ENCODE measurements at places on chromosomes 2 and 18.

DNA sequence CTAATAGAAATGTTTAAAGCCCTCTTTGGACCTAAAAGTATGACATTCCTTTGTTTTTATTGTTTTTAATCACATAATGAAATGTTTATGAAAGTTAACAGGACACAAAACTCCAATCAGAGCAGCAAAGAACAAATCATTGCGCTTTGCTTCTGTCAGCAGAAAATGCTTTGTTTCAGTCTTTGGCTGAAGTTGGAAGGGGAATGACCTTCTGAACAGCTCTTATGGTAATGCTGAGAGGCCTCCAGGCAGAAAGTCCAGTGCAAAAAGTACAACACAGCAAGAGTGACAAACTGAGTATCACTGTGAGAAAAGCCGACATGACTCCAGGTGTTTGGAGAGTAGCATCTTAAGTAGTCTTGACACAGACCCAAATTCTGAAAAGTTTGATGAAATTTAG, 147.7 kb upstream of the SP5 start:
- DNase-seq = no peak

DNA sequence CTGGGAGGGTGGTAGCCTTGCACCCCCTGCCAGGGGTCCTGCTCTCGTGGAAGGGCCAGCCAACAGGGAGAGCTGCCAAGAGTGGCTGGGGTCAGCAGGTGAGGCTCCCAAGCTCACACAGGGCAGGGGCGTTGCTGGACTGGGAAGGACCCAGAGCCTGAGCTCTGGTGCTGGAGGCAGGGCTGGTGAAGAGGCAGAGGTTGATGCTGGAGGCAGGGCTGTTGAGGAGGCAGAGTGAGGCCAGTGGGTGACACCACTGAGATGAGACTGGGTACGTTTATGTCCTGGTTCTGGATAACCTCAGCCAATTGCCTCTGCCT, 7.0 kb downstream of the ADRA2B start:
- no peak for DNase-seq

GRCh38 chr2:99688699-99689098, 198.9 kb upstream of the REV1 start:
- DNase-seq = no peak

DNA sequence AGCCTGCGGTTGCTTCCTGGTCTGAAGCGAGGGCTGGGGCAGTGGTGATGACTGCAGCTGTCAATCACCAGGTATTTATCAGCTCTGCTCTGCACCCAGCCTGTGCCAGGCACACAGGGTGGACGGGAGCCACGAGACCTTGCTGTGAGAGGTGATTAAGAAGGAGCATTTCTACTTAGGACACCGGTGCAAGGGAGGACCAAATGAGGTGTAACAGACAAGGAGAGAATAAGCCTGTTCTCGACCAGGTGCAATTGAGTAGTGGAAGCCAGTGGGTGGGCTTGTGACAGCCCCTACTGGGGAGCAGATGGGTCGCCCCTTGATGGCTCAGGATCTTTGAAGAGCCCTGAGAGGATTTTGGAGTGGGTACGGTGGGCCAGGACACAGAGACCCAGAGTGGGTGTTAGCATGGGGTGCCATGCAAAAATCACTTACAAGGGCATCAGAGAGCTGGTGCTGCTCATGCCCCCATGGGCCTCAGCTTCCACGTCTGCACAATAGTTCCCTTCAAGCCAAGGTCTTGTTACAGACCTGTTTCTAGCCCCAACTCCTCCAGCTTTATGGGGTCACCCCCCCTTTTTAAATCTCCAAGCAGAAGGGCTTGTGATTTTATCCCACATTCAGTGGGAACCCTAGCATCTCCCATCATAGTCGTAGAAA, 24.6 kb downstream of the GPR55 start:
- DNase-seq = peak; percentile 13

DNA sequence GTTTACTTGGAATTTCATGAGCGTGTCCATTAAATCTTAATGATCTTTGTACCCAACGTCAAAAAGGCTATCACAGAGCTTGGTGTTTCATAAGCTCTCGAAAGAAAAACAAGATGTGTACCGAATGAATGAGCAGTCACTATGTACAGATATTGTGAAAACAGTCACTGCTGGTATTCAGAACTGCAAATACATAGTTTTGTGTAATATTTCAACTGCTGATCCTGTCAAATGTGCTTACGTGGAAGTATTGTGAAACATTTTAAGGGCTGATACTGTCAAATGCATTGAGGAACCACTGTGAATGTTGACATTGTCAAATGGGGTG, 184.2 kb upstream of the KLHL29 start:
- no peak for DNase-seq

- no peak for DNase-seq
Observed at GRCh38 chr2:179622635-179623300, 238.6 kb downstream of the ZNF385B start.

GRCh38 chr2:196336715-196337114, 165.3 kb upstream of the STK17B start:
- DNase-seq = no peak

DNA sequence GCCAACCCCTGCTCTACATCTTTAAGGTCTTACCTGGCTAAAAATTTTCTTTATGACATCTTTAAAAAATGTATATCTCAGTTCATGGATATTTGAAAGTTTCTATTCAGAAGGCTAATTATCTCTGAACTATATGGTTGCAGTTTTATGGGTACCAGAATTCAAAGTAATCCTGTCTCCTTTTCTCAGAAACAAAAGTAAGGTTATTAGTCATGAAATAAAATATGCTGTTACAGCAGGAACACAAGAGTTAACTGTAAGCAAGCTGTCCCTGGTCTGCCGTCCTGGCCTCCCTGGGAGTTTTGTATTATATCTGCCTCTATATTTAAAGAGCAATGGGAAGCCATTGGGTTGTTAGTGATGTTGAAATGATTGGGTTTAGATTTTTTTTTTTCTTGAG, 34.0 kb downstream of the SLC4A1AP start:
- DNase-seq = no peak
